ENCODE measurements at places on chromosomes 5 and 9. TPM values are rescaled to one million over a fixed set of nuclear protein-coding genes. Genes with fewer than 3 reads are reported as not detected.

Gene FRMD3
- total RNA-seq = 33.2 TPM

Gene ZDHHC11
- total RNA-seq = 25.2 TPM

Gene ZBTB5
- total RNA-seq = 20.8 TPM

Gene TEX48
- total RNA-seq = not detected

Gene PALM2AKAP2
- 64.8 TPM for total RNA-seq

Gene BHMT2
- 5.1 TPM for total RNA-seq

Gene PCDHB1
- not detected for total RNA-seq

Gene CATSPER3
- not detected for total RNA-seq

Gene HARS2
- total RNA-seq = 24.8 TPM

Gene TNFSF15
- 1.8 TPM for total RNA-seq

Gene RNF130
- total RNA-seq = 61.3 TPM

Gene TXNDC8
- not detected for total RNA-seq

DNA sequence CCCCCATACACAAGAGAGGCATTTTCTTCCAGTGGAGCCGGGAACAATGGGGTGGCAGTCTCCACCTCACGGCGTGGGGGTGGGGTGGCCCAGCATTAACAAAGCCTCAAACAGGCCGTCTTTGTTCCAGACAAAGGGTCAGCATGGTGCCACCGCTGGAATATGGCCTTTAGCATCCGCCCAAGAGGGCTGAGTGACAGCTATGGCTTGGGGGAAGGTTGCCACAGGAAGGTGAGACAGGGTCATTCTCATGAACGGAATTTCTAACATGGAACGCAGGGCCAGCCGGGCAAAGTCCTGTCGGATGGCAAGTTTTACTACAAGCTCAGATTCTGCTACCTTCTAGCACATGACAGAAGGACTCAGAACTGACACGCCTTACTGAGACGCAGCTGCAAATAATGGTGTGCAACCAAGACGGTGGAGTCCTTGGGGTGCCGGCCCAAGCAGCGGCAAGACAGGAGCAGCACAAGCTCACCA lies 64.0 kb downstream of the OTULIN start:
- DNase-seq = no peak

DNA sequence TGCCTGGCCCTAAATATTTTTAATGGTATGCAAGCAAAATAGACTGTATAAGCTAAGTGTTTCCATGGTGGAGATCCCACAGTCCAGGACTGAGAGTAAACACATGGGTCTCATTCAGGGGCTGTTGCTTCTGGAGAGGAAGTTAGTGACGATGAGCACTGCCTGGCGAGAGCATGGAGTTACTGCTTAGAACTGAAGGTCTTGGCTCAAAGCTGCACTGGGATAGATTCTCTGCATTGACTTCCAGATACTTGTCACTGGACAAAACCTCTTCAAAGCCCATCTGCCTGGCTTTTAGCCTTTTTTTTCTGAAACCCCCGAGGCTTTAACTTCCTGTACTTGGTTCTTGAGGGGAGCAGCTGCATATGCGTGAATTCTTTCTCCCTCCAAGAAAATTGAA lies 39.2 kb downstream of the GPR107 start:
- DNase-seq = peak; percentile 79

- no peak for DNase-seq
Measured at GRCh38 chr5:76542887-76543690, 80.1 kb downstream of the F2RL2 start.

GRCh38 chr5:141330299-141331080 lies at the start of gene PCDHGA1:
TSS of gene PCDHGA1 (plus strand) at chr5:141330514.
- DNase-seq = no peak

DNA sequence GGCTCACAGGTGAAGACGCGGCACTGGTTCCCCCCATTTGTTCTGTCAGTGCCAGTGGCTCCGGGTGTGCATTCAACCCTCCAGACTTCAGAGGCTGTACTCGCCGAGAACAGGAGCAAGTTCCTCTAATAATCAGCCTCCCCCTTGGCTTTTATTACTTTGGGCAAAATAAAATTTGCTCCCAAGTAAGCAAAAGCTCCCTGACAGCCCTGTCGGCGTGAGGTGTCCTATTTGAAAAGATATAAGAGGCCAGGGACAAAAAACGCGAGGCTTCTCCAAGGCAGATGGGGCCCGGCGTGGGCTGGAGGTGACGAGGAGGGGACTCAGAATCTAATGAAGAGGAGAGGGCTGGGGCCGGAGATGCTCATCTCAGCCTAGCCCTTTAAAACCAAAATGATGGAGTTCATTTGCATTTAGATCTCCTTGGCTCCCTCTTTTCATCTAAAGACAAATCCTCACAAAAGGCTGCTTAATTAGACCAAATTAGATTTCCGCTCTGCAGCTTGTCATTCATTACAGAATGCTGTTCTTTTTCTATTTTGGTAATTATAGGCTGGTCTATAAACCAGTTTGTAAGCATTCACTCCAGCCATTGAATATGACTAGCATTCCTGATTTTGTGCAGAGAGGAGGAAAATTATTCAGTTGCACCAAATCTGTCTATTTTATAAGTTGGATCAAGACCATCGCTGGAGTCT lies 68.5 kb downstream of the CFAP77 start:
- DNase-seq = no peak

DNA sequence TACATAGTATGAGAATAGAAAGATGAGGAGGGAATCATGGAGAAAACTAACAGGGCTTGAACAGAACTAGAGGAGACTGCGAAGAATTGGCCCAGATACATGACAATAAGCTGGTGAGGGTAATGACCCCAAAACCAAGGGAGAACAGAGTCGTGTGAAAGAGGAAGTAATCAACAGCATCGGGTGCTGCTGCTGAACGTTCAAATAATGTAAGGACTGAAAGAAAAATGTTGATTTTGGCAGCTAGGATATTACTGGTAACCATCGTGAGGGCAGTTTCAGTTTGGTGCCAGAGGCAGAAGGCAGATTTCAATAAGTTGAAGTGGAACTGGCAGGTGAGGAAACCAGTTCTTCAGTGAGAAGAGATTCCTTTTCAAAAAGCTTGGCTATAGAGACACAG lies 66.8 kb upstream of the SMC2 start:
- no peak for DNase-seq

- no peak for DNase-seq
Measured at GRCh38 chr5:119063579-119064379, 7.1 kb upstream of the DMXL1 start.

- peak; percentile 77 for DNase-seq
Measured at GRCh38 chr9:69324549-69325401, at the start of gene ENTREP1. TSS of gene ENTREP1 (plus strand) at chr9:69325215. CDS start at chr9:69325310, 95 bp downstream.

DNA sequence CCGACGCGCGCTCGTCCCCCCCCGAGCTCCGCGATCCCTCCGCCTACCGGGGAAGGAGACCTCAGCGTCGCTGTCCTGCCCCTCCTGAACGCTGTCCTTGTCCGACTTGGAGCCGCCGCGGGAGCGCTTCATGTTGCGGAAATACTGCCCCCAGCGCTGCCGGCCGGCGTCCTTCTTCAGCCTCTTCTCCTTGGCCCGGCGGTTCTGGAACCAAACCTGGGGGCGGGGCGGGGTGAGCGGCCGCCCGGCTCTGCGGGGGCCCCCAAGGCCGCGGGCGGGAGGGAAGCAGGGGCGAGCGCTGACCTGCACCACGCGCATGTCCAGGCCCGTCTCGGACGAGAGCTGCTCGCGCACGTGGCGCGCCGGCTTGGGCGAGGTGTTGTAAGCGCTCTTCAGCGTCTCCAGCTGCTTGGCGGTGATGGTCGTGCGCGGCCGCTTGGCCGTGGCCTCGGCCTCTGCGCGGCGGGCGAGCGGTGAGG lies 6.3 kb downstream of the LHX3 start:
- no peak for DNase-seq

DNA sequence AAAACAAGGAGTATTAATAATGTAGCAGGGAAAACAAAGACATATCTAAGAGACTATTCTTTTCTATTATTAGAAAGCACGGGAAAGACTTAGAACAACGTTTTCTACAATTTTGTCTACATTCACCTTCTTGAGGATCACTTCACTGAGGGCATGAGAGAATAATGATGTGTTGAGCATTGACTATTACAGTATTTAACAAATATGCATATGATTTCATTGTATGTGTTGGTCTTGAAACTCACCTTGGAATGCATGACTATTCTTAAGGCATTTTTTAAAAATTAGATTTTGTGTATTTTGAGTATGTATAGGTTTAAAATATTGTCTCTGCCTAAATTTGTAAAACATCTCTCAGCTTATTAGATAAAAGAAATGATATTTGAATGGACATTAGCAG lies 1.2 kb downstream of the FSD1L start:
- no peak for DNase-seq

- DNase-seq = no peak
Measured at GRCh38 chr9:74666625-74667316, 169.6 kb downstream of the RORB start.

DNA sequence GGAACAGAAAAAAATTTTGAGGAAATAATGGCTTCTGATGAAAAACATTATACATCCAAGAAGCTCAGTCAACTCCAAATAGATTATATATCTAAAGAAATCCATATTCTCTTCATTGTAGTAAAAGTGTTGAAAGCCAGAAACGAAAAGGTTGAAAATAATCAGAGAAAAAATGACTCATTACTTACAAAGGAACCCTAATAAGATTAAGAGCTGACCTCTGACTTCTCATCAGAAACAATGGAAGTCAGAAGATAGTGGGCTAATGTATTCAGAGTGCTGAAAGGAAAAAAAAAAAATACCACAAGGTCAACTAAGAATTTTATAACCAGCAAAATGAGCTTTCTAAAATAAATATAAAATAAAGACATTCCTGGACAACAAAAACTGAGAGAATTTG lies 60.0 kb downstream of the HSD17B4 start:
- no peak for DNase-seq

GRCh38 chr9:121156263-121156731 lies 45.4 kb downstream of the RAB14 start:
- DNase-seq = peak; percentile 7

GRCh38 chr9:110650261-110650660 lies 18.3 kb upstream of the MUSK start:
- DNase-seq = peak; percentile 53

DNA sequence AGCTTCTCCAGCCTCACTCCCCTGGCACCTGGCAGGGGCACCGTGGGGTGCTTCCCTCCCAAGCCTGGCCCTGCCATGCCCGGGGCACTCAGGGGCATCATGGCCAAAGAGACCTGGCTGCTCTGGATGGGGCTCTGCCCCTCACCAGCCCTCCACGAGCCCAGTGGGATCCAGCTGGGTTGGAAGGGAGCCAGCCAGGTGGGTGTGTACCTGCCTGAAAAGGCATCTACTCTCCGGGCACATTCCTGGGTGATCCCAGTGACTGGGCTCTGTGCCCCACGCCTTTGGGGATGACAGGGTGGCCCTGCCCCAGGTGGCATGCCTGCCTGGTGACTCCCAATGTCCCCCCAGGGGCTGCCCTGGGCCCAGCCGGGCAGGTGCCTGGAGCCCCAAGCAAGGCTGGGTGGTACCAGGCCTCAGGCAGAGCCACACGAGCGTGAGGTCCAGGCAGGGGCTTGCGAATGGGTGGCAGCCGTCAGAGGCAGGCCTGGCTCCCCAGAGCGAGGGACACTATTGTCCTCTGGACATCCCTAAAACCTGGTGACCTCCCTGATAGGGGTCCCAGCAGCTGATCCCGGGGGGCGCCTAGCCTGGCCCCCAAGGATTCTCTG lies 777 bp downstream of the GPSM1 start:
- DNase-seq = peak; percentile 61

DNA sequence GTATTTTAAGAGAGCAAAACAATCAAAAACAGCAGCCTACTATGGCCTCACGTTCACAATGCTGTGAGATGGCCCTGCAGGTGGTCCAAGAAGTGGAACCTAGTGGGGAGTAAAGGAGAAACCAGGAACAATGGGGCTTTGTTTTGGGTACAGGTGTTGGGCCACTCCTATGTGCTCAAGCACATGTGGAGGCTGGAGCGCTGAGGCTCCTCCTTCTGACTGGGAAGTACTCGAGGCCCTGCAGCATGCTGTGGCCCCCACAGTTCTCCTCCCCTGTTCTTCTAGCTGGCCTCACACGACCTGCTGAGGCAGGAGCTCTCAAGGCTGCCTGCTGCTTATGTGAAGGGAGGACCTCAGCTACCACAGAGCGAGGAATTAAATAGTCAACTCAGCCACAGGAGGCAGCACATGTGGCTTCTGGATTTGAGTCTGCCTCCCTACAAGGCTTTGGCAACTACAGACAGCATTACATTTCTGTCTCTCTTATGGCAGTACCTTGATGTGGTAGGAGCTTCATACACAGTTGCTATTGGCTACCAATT lies 482.3 kb downstream of the SPOCK1 start:
- no peak for DNase-seq

- DNase-seq = no peak
Measured at GRCh38 chr9:136403915-136404800, 4.2 kb upstream of the SNAPC4 start.

DNA sequence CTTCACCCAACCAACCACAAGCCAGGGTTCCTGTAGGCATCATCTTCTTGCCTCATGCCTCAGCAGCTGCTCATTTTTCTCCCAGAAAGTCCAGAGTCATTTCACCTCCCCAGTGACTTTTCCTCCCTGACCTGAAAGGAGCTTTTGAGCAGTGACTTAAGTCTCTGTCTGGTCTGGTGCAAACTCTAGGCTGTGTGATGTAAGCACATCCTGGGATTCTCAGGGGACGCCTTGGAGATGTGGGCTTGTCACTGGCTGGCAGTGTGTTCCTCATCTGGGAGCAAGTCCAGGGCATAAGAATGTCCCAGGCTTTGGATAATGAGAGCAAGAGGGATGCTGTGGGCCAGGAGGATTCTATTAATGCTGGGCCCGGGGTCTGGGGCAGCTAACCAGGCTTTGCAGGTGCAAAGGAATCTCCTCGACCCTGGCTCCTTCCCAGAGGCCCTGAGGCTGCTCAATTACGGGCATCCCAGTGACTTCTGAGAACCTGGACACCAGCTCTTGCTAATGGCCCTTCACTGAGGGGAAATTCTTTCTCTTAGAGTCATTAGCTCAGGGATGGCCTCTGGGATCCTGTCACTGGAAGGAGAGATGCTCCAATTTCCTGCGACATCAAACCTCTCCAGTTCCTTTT lies 211.0 kb upstream of the PANK3 start:
- no peak for DNase-seq

- DNase-seq = no peak
Measured at GRCh38 chr9:113978725-113979342, 99.3 kb downstream of the AMBP start.

DNA sequence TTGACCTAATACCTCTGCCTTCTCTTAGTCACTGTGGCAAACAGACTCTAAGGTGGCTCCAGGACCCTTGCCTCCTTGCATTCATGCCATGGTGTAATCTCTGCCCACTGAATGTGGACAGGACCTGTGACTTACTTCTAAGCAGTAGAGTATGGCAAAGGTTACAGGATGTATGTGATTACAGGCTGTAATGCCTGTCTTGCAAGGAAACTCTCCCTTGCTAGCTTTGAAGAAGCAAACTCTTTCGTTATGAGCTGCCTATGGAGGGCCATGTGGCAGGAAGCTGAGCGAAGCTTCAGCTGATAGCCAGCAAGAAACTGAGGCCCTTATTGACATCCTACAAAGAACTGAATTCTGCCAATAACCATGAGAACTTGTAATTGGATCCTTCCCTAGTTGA lies 103.3 kb upstream of the HMHB1 start:
- DNase-seq = no peak

- DNase-seq = no peak
Measured at GRCh38 chr5:160703547-160704189, 148.3 kb downstream of the ATP10B start.
